ENCODE measurements at places on chromosomes 6 and 20. TPM values are rescaled to one million over a fixed set of nuclear protein-coding genes. Genes with fewer than 3 reads are reported as not detected.

DNA sequence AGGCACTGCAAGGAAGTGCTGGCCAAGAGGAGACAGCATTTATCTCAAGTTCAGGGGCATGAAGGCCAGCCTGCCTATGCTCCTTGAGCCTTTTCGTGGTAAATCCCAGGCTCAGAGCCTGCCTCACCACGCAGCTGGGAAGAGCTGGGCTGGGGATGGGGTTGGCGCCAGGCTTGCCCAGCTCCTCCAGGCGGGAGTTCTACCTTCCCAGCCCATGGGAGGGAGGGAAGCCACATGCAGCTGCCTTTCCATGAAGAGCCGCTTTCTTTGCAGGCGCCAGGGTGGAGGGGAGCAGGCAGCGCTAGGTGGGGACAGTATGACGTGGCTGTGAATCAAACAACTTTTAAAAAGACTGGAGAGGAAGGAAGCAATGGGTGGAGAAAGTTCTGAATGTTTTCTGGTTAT is 19.5 kb upstream of the SIRT5 start:
- H3K4me1 ChIP-seq = no peaks in the 10 kb centered on the region
- no peak overlapping the region for H3K27ac ChIP-seq
- no peak overlapping the region for H3K4me3 ChIP-seq
- H3K27me3 ChIP-seq = no peaks in the 10 kb centered on the region
- no peak for DNase-seq
- no peaks in the 10 kb centered on the region for H3K36me3 ChIP-seq

DNA sequence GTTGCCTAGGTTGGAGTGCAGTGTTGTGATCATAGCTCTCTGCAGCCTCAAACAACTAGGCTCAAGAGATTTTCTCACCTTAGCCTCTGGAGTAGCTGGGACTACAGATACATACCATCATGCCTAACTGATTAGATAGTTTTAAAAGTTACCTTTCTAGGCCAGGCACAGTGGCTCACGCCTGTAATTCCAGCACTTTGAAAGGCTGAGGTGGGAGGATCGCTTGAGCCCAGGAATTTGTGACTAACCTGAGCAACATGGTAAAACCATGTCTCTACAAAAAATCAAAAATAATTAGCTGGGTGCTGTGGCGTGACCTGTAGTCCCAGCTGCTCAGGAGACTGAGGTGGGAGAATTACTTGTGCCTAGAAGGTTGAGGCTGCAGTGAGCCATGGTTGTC is 41.2 kb downstream of the SLC17A5 start:
- H3K27ac ChIP-seq = no peak overlapping the region
- no peaks in the 10 kb centered on the region for H3K27me3 ChIP-seq
- H3K4me3 ChIP-seq = no peak overlapping the region
- no peak for DNase-seq
- H3K36me3 ChIP-seq = no peaks in the 10 kb centered on the region

DNA sequence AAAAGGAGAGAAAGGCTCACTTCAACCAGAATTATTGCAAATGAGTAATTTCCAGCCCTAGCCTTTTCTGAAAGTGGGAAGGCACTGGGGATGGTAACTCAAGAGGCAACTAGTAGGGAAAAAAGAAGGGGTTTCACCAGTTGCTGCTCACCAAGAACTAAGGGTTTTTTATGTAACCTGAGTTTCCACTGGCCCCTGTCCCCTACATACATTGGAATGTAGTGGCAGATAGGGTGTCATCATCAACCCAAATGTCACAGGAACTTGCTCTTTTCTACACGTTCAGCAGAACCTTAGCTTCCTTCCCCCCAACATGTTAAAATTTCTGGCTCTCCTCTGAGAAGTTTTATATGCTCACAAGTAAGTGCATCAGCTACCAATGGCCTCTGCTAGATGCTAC is 38.2 kb upstream of the PKHD1 start:
- no peak for DNase-seq
- no peak overlapping the region for H3K4me3 ChIP-seq
- H3K36me3 ChIP-seq = no peaks in the 10 kb centered on the region
- no peak overlapping the region for H3K27ac ChIP-seq

DNA sequence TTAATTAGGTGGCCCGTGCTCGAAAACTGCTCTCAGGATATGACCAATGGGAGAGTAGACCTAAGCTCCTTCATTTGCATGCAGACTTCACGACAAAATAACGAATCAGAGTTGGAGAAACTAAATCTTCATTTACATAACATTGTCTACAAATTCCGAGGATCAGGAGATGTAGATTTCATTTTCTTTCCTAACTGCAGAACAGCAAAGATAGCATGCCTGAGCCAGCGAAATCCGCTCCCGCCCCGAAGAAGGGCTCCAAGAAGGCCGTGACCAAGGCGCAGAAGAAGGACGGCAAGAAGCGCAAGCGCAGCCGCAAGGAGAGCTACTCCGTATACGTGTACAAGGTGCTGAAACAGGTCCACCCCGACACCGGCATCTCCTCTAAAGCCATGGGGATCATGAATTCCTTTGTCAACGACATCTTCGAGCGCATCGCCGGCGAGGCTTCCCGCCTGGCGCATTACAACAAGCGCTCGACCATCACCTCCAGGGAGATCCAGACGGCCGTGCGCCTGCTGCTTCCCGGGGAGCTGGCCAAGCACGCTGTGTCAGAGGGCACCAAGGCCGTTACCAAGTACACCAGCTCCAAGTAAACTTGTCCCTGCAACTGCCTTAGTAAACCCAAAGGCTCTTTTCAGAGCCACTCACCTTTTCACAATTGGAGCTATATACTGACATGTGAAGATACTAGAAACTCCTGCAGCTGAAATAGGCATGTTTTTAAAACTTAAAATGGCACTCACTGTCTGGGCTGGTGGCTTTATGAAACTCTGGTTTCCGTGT is 96.5 kb downstream of the HFE start:
- peak overlapping the region; percentile 15 for H3K4me3 ChIP-seq
- peaks cover 28% of the 10 kb centered on the region for H3K4me1 ChIP-seq
- DNase-seq = peak; percentile 68
- peak overlapping the region; percentile 86 for H3K27ac ChIP-seq
- H3K27me3 ChIP-seq = no peaks in the 10 kb centered on the region

- no peak overlapping the region for H3K27ac ChIP-seq
- no peaks in the 10 kb centered on the region for H3K36me3 ChIP-seq
- H3K27me3 ChIP-seq = no peaks in the 10 kb centered on the region
- H3K4me3 ChIP-seq = no peak overlapping the region
- no peak for DNase-seq
- H3K4me1 ChIP-seq = no peaks in the 10 kb centered on the region
Observed at GRCh38 chr6:88374553-88374952, 208.4 kb upstream of the CNR1 start.

DNA sequence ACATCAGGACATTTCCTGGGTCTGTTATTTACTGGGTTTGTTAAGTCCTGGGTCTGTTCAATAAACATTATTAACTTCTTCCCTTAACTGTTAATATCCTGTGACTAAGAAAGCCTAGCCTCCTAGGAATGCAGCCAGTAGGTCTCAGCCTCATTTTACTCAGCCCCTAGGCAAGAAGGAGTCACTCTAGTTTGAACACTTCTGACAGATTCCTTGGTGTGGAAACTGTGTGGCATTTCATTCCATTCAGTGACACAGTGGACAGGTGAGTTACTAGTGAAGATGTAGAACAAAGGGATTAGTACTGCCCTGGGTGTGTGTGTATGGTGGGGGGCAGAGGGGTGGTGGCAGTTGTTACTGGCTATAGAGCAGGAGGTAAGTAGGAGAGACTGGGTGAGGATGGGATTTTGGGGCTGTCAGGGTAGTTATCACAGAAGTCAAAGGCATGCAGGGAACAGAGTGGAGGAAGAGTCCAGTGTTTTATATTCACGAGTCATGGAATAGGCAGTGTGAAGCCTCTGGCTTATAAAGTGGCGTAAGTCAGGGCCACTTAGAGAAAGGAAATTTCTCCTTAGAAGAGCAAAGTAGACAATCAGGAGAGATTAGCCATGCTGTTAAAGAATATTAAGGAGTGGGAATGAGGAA is 28.4 kb downstream of the RNF182 start:
- no peaks in the 10 kb centered on the region for H3K4me1 ChIP-seq
- H3K27me3 ChIP-seq = no peaks in the 10 kb centered on the region
- H3K36me3 ChIP-seq = no peaks in the 10 kb centered on the region
- DNase-seq = no peak
- no peak overlapping the region for H3K27ac ChIP-seq

The CALHM5 gene
- total RNA-seq = 0.64 TPM

The CTAGE9 gene
- total RNA-seq = not detected

All from transverse colon (tissue), 4 donors.